ENCODE measurements at places on chromosomes 13 and 19. TPM values are rescaled to one million over a fixed set of nuclear protein-coding genes. Genes with fewer than 3 reads are reported as not detected.
A peak's percentile ranks its signal among the peaks of the same experiment; 100 is the strongest.

GRCh38 chr19:53626976-53627375, 4.8 kb upstream of the DPRX start:
- DNase-seq = no peak
- no peaks in the 10 kb centered on the region for H3K4me1 ChIP-seq
- H3K36me3 ChIP-seq = no peaks in the 10 kb centered on the region

DNA sequence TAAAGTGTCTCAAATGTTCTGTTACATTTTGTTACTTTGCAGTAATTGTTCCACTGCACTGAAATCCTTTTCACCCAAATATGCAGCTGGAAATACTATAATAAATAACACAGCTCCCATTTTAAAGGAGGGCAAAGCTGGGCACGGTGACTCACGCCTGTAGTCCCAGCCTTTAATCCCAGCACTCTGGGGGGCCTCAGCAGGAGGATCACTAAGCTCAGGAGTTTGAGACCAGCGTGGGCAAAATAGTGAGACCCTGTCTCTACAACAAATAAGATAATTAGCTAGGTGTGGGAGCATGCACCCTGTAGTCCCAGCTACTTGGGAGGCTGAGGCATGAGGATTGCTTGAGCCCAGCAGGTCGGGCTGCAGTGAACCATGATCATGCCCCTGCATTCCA, 7.5 kb upstream of the UBAC2 start:
- DNase-seq = no peak
- no peaks in the 10 kb centered on the region for H3K27me3 ChIP-seq
- no peaks in the 10 kb centered on the region for H3K4me1 ChIP-seq

- H3K27ac ChIP-seq = no peak overlapping the region
- H3K4me1 ChIP-seq = peaks cover 26% of the 10 kb centered on the region
- H3K27me3 ChIP-seq = no peaks in the 10 kb centered on the region
- H3K4me3 ChIP-seq = no peak overlapping the region
These were observed 532.7 kb downstream of the RFC3 start for GRCh38 chr13:34350671-34351070.

- H3K4me3 ChIP-seq = no peak overlapping the region
- H3K36me3 ChIP-seq = no peaks in the 10 kb centered on the region
- H3K27me3 ChIP-seq = peaks cover 90% of the 10 kb centered on the region
- peak; percentile 82 for DNase-seq
These were observed 4.6 kb upstream of the SIGLEC10 start for GRCh38 chr19:51422053-51422448.

DNA sequence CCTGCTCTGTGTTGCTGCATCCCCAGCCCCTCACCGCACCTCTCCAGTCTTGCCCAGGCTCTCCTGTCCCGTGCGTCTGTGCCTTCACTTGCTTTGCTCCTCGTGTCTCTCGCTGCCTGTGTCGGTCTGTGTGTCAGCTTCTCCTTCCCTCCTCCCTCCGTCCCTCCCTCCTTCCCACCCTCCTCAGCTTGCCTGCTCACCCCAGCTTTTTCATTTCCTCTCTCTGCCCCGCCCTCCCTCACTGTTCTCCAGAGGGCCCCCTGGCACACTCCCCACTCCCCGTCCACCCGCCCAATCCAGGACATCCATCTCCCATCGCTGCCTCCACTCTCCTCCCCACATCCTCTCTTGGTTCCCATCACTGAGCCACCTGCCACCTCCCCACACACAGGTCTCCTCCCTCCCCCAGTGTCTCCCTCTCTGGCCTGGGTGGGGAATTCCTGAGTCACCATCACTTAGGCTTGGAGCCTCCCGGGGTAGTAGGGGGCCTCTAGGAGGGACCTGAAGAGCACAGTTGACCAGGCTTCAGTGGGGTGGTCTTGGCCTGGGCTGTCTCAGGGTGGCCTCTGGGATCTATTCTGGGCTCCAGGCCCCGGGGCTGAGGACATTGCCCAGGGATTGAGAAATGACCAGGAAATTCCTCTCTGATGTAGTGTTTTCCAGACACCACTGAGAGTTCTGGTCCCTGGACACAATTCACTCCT, at the start of gene PTGIR:
Gene PTGIR (minus strand): TSS at position 132 of the 704 bp plus-strand sequence. CDS start 864 bp downstream, outside the sequence.
- DNase-seq = peak; percentile 81
- H3K27ac ChIP-seq = peak within 1 kb of the TSS; percentile 85
- H3K27me3 ChIP-seq = no peaks in the 10 kb centered on the region
- H3K4me3 ChIP-seq = peak within 1 kb of the TSS; percentile 55
- H3K4me1 ChIP-seq = peaks cover 75% of the 10 kb centered on the region

DNA sequence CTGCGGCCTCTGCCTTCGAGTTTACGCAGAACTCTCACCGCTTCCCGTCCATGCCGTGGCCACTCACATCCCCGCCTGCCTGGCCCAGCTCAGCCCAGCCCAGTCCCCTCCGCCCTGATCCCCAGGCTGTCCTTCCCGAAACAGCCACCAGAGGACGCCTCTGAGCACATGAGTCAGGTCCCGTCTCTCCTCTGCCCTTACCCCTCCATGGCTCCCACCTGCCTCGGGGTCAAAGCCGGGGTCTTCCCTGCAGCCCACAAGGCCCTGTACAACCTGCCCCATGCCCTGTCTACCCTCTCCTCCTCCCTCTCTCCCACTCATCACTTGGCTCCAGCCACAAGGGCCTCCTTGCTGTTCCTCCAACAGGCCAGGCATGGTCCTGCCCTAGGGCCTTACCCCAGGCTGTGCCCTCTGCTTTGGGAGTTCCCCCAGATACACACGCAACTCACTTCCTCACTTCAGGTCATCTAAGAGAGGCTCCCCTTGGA, 8.1 kb upstream of the SEMA6B start:
- H3K4me3 ChIP-seq = peak overlapping the region; percentile 19
- peak; percentile 69 for DNase-seq
- peaks cover 19% of the 10 kb centered on the region for H3K4me1 ChIP-seq

- peaks cover 40% of the 10 kb centered on the region for H3K36me3 ChIP-seq
- H3K27me3 ChIP-seq = no peaks in the 10 kb centered on the region
- peak overlapping the region; percentile 100 for H3K27ac ChIP-seq
- peak; percentile 85 for DNase-seq
These were observed 9.8 kb upstream of the CIRBP start for GRCh38 chr19:1259206-1259875.

DNA sequence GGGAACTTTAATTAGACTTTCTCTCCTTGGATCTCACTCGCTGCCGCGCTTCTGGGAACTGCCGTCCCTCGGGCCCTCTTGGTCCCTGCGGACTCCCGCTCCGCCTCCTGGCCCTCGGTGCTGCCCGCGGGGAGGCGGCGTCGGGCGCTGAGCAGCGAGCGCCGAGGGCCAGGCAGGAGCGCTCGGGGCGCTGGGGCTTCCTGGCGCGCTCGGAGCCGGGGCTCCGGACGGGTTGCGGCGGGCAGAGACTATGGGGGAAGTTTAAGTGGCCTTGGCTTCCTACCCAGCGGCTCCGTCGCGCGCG, 704 bp downstream of the CHST8 start:
- peak overlapping the region; percentile 69 for H3K4me3 ChIP-seq
- H3K4me1 ChIP-seq = peaks cover 22% of the 10 kb centered on the region
- DNase-seq = no peak
- H3K27me3 ChIP-seq = peaks cover 96% of the 10 kb centered on the region
- no peak overlapping the region for H3K27ac ChIP-seq
- no peaks in the 10 kb centered on the region for H3K36me3 ChIP-seq

The MEIOSIN gene
- not detected for total RNA-seq

The ATP8B3 gene
- total RNA-seq = 0.41 TPM

The IZUMO4 gene
- 2.8 TPM for total RNA-seq

Measured in left ventricle myocardium inferior (tissue), 1 donor.